Activated T-cell treated with anti-CD3 and anti-CD28 coated beads, Interleukin-2, amount 50 U/mL, for 4 hours (primary cell): ENCODE measurements at places on chromosomes 1 and 21.

DNA sequence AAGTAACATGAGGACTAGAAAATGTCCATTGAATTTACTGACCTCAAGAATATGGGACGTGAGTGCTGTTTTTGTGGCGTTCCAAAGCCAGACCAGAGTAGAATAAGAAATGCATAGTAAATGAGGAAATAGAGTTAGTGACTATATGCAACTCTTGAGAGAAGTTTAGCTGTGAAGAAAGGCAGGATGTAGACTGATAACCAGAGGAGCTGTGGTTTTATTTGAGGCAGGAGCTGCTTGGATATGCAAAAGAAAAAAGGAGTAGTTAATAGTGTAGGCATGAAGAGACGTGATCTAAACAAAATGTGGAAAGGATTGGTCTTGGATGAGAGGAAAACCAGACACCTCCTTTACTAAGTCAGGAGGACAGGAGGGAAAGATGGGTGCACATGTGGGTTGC lies 28.2 kb downstream of the DNAH14 start:
- no peak for DNase-seq

GRCh38 chr1:115141145-115141454 lies 51.8 kb upstream of the TSPAN2 start:
- DNase-seq = no peak

GRCh38 chr1:86461482-86461881 lies 7.2 kb upstream of the CLCA1 start:
- DNase-seq = no peak

GRCh38 chr1:206447792-206448191 lies 22.5 kb upstream of the IKBKE start:
- DNase-seq = no peak

- peak; percentile 94 for DNase-seq
Observed at GRCh38 chr1:23867895-23868556, at the start of gene FUCA1. TSS of gene FUCA1 (minus strand) at chr1:23868290. CDS start at chr1:23868286, 4 bp downstream.

- DNase-seq = no peak
Observed at GRCh38 chr1:248373761-248374160, 1.8 kb upstream of the OR2T6 start.

- DNase-seq = no peak
Observed at GRCh38 chr1:90707363-90707710, 9.8 kb downstream of the BARHL2 start.

GRCh38 chr1:245432228-245432875 lies 277.6 kb downstream of the KIF26B start:
- DNase-seq = no peak

DNA sequence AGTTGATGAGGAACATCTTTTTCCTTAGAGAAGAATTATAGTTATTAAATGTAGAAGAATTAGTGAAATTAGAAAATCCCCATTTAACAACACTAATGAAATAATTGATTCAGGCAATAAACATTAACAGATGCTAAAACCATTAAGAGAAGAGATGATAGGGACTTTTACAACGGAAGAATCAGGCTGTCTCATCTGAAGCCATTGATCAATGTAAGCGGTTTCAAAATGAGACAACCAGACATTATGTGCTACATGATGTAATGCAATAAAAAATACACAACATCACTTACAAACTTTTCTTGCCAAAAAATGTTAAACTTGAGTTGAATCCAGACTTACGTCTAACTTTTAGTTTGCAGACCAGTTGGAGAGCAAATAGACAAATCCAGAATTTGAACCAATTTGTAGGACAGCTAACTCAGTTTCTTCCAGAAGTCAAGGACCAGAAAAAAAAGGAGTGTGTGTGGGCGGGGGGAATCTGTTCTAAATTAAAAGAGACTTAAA lies 165.4 kb upstream of the DPT start:
- no peak for DNase-seq

GRCh38 chr1:219573960-219574359 lies 38.9 kb downstream of the ZC3H11B start:
- no peak for DNase-seq

DNA sequence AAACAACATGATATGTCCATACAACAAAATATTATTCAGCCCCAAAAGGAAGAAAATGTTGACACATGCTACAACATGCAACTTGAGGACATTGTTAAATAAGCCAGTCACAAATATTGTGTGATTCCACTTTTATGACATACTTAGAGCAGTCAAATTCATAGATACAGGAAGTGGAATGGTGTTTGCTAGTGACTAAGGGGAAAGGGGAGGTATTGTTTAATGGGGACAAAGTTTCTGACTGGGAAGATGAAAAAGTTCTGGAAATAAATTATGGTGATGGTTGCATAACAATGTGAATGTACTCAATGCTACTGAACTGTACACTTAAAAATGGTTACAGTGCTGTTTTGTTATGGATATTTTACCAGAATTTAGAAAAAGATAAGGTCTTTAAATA lies 77.7 kb downstream of the RHOU start:
- DNase-seq = no peak

DNA sequence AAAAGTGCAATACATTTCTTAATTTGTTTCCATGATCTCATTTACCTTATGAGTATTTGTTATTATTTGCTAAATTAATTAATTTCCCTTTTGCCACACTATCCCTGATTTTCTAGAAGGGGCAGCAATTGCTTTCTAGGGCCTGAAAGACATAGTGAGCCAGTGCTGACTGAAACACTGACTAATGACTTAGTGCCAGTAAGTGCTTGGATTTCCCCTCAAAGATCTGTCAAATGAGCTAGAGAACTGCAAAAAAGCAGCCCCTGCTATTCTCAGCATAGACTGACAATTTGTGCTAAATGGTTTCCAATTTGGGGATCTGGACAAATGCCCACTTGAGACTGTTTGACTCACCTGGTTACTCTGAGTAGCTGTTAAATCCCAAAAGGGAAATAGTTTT lies 35.6 kb upstream of the USH2A start:
- no peak for DNase-seq

DNA sequence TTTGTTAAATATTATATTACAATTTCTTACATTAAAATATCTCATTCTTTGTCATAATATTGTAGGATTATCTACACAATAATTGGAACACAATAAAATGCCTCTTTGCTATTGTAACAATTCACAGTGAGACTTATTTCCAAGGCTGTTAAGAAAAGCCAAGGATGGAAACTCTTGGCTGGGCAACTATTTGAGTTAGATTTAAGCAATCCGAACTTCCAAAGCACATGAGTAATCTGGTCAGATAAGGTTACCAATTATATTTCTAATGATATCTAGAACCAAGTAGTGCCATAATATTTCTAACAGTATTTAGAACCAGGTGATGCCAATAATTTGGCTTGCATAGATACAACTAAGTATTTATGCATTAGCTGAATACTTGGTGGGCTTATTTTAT lies 154.7 kb upstream of the KCNK2 start:
- DNase-seq = no peak

DNA sequence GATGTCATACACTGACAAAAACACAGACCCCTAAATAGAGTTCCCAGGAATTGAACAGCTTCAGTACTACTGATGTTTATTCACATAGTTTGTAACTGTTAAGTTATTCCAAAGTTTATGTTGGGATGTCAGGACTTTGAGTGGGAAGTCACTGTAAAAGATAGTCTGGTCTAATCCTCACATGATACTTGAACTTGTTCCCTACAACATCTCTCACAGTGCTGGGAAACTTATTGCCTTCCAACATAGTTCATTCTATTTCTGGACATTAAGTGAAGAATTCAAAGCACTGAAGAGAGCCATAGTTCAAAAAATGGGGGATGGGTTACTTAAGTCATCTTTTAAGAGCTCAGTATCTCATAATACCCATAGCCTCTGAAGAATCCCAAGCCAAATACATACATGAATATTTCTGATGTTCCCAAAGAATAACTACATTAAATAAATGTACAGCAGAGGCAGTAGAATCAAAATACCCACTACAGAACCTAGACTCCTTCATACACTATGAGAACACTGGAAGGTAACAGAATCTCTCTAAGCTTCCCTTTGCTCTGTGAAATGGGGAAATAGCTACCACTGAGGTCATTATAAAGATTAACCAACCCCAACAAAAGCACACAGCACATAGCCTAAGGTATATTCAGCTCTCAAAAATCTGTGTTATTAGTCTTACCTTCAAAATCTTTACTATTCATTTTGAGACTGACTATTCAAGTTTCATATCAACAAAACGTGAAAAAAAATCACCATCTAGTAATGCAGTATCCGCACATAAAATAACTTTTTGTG lies 81.4 kb downstream of the ESRRG start:
- DNase-seq = no peak
